ENCODE measurements at places on chromosomes 13 and 19. TPM values are rescaled to one million over a fixed set of nuclear protein-coding genes. Genes with fewer than 3 reads are reported as not detected.

The GRIN2D gene
- 0.17 TPM for total RNA-seq

The UQCRFS1 gene
- total RNA-seq = 45.5 TPM

The MBD3L2 gene
- total RNA-seq = not detected

The ZNF98 gene
- 0.55 TPM for total RNA-seq

The RINL gene
- 10.0 TPM for total RNA-seq

The FUT6 gene
- not detected for total RNA-seq

The ACP5 gene
- total RNA-seq = 3.1 TPM

GRCh38 chr13:61908906-61909615 is 493.4 kb upstream of the PCDH20 start:
- no peak for DNase-seq

GRCh38 chr13:106612688-106613087 is 44.8 kb upstream of the ARGLU1 start:
- peak; percentile 11 for DNase-seq

GRCh38 chr13:32978278-32978677 is 37.9 kb upstream of the KL start:
- DNase-seq = no peak

DNA sequence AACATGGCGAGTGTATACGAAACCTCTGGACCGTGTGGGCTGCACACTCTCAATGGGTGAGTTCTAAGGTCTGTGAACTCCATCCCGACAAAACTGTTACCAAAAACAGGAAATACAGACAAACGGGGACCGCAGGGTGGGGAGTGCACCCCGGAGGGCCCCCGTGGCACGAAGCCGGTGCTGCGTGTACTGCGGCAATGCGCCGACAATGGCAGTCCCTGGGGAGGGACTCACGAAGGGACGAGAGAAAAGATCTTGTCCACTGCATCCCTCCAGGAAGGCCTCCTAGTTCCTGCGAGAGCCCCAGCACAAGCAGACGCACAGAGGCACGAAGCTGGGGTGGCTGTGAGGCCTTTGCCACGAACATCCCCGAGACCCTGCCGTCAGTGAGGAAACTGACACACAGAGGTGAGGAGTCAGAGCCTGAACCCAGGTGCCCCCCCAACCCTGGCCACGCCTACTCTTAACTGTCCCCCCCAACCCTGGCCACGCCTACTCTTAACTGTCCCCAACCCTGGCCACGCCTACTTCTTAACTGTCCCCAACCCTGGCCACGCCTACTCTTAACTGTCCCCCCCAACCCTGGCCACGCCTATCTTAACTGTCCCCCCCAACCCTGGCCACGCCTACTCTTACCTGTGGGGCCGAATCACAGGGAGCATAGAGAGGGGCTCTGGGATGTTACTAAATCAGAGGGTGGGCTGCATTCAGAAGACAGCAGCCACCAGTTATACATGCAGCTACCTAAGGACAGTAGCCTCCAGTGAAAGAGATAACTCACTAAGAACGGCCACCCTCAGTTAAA is 4.2 kb downstream of the MED16 start:
- no peak for DNase-seq

DNA sequence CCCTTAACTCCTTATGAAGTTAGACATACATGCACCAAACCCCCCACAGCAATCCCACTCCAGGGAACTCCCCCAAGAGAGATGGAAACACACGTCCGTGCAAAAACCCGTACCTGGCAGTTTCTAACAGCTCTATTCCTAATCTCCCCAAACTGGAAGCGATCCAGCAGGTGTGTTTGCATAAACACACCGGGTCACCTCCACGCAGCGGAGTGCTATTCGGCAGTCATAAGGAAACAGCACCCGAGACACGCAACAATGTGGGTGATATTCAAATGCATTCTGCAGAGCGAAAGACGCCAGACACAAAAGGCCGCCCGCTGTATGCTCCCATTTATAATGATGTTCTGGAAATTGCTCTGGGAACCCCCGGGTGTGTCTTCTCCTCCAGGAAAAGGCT is 6.8 kb upstream of the ZNRF4 start:
- no peak for DNase-seq

DNA sequence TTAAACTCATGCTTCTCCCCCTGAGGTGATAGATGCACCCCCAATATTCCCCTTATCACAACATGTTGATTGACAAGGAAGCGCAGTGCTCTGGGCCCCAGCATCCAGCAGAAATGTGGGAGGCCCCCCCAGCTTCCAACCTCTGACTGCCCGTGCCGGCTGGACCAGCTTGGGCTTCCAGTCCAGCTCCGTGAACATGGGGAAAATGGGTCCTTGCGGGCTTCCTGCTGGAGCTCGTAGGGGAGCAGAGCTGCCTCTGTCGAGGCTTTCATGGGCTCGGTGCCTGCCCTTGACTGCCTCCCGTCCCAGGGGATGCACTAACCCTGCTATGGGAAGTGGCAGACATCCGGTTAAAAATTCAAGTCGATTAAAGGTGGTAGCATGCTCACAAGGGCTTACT is 188.9 kb downstream of the COL4A1 start:
- DNase-seq = no peak

DNA sequence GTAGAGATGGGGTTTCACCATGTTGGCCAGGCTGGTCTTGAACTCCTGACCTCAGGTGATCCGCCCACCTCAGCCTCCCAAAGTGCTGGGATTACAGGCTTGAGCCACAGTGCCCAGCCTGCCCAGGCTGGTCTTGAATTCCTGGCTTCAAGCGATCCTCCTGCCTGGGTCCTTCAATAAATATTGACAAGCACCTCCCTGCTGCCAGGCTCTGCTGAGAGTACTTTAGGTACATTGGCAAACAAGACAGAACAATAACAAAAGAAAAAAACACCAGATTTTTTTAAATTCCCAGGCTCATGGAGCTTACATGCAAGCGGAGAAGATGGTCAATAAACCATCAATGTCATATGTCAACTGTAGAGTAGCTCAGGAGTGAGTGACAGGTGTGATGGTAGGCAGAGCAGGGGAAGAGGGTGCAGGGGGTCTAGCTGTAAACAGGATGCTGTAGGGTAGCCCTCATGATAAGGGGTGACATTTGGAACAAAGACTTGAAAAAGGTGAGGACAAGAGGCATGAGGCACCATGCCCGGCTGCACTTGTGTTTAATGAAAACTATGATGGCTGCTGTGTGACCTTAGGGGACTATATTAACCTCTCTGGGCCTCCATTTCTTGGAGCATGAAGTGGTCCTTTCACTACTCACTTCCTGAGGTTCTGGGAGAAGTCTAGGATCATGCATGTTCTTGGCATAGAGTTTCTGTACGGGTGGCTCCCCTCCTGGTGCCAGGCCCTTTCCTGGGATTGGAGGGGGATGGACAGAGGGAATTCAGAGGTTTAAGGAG is 19.6 kb downstream of the SULT2B1 start:
- DNase-seq = peak; percentile 13

DNA sequence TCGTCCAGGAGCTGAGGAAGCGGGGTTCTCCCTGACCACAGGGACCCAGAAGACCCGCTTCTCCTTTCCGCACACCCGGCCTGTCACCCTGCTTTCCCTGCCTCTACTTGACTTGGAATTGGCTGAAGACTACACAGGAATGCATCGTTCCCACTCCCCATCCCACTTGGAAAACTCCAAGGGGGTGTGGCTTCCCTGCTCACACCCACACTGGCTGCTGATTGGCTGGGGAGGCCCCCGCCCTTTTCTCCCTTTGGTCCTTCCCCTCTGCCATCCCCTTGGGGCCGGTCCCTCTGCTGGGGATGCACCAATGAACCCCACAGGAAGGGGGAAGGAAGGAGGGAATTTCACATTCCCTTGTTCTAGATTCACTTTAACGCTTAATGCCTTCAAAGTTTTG is 18.9 kb downstream of the VASP start:
- peak; percentile 49 for DNase-seq

Data from renal cortical epithelial cell (primary cell).